Activated naive CD8-positive, alpha-beta T cell treated with anti-CD3 and anti-CD28 coated beads for 36 hours (primary cell): ENCODE measurements at places on chromosomes 12 and 14.

- no peak for DNase-seq
These were observed 17.7 kb upstream of the NRXN3 start for GRCh38 chr14:78152201-78153063.

GRCh38 chr14:96987086-96987474 is 189.9 kb downstream of the VRK1 start:
- DNase-seq: no peak

DNA sequence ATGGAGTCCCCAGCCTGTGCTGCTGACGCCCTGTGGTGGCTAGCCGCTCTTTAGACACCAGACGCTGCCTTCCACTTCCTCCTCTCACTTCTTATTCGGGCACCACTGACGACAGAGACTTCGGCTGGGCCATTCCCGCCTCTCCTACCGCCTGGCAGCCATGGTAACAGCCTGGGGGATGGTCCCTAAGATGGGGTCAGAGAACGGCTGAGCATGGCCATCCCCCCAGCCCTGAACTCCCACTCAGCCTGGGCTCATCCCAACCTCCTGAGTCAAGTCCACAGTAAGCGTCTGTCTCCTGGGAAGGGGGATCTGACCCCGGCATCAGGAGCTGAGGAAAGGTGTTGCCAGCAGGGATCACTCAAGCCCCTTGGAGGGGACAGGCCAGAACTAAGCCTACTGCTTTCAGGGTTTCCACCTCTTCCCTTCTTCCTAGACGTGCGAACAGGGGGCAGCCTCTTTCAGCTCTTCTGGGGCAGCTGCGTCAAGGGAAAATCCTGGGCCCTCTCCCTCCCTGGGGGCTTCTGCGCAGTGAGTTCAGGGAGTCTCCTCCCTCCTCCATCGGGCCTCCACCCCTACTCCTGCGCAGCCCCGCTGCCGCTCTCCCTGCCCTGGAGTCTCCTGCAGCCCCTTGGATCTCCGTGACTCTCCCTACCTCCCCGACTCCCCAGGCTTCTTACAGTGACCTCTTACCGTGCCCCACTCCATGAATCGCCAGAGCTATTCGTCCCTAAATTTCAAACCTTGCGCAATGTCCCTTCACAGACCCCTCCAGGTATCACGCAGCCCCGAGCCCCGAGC is 643 bp upstream of the TAMALIN start:
- no peak for DNase-seq

- no peak for DNase-seq
These were observed 162.7 kb upstream of the TMTC2 start for GRCh38 chr12:82523996-82524395.

- DNase-seq: no peak
These were observed 3.8 kb downstream of the ARHGEF40 start for GRCh38 chr14:21073921-21074320.

- no peak for DNase-seq
These were observed 76.4 kb upstream of the DICER1 start for GRCh38 chr14:95233702-95234241.

DNA sequence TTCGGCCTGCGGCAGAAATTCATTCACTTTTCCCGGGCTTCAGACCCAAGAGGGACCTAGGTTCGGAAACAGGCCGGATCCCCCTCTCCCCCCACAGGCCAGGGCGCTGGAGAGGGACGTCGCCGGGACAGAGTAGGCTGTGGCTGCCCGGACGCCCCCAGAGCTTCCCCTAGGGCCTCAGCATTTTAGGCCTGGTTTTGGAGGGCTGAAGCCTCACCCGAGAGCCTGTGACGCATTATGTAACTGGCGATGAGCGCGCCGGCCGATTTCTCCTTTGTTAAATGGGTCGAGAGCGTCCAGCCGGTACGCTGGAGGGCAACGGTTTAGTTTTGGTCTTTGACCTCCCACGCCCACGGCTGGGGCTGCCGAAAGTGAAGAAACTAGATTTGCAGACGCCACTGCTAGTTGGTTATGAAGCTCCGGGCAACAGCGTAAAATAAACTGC is 657 bp downstream of the PEBP1 start:
- DNase-seq: peak; percentile 44

GRCh38 chr14:69246331-69246730 is 13.6 kb upstream of the GALNT16 start:
- no peak for DNase-seq

- no peak for DNase-seq
These were observed 47.3 kb upstream of the TUNAR start for GRCh38 chr14:95829321-95829720.

DNA sequence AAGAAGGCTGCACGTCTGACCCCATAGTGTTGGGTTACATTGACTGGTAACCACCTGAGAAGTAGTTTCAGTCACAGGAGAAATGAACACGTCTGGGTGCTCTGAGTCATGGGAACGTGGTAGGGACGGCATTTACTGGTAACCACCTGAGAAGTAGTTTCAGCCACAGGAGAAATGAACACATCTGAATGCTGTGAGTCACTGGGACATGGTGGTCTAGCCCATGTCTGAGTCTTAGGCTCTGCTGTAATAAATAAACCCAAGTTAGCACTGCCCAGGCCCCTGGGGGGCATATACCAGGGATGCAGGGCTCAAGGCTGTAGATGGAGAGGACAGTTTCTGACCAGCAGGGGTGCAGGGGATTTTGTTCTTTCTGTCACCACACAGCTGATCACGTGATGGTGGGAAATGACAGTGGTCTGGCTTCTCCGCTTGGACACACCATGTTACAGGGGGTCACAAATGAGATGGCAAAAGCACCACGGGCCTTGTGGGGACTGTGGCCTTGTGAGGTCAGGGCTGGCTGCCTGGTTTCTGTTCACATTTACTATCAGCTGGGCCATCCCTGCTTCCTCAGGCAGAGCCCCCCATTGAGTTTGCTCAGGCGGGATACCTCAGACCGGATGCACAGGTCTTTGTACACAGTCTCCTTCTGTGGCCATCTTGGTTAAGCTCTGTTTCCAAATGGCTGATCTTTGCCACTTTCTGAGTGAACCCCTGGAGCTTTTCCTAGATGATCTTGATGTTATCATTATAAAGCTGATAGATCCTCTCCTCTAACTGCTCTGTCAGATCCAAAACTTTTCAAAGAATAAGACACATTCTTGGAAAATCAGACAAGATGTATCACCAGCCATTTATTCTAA is 9.8 kb upstream of the C12orf42 start:
- peak; percentile 77 for DNase-seq

GRCh38 chr12:7695566-7696197 is at the start of gene GDF3:
Gene GDF3 (minus strand): TSS chr12:7695775. CDS start chr12:7695728, 47 bp downstream.
- no peak for DNase-seq

DNA sequence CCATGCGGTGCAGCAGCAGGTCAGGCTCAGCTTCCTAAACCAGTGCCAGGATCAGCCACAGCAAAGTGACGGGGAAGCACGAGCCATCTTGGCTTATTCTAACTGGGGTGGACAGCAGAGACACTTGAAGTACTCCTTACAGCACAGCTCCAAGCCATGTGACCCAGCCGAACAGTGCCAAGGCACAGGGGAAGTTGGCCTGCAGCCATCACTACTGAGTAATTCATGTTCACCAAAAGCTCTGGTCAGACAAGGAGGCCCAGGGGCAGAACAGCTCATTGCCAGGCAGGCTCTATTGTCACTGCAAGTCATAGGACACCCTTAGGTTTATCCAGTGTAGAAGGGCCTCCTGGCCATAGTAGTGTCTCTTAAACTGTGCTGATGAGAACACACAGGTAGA is 23.4 kb upstream of the SLC35F4 start:
- no peak for DNase-seq

DNA sequence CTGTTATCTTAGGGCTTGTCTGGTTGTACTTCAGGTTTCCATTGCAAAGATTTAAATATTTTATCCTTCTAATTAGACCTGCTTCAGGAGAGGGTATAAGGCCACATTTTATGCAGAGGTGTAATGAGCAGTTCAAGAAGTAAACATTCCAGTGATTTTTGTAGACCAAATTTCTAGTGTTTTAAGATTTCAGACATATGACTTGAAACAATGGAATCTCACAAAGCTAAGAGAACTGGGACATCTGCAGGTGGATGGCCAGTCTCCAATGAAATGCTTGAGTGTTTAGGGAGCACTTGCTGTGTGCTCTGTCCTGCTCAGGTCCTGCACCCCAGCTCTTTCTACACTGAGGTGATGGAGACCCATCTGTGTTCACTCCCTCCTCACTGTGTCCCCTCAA is 7.9 kb downstream of the C14orf132 start:
- no peak for DNase-seq

DNA sequence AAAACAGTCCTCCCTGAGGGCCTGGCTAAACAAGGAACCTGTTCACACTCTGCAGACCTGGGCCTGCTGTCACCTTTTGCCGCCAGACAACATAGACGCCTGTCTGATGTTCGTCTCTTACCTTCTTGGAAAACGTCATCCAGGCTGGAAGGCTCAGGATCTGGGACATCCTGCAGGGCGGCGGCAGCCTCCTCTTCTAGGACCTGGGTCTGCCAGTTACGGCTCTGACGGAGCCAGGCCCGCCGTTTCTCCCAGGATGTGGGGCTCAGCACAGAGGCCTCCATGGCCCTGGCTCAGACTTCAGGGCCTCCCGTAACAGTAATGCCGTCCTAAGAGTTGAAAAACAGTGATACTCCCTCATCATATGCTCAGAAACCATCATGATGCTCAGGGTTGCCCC is 10.3 kb downstream of the TESPA1 start:
- DNase-seq: no peak

- no peak for DNase-seq
These were observed 9.5 kb upstream of the CRADD start for GRCh38 chr12:93667672-93668071.

DNA sequence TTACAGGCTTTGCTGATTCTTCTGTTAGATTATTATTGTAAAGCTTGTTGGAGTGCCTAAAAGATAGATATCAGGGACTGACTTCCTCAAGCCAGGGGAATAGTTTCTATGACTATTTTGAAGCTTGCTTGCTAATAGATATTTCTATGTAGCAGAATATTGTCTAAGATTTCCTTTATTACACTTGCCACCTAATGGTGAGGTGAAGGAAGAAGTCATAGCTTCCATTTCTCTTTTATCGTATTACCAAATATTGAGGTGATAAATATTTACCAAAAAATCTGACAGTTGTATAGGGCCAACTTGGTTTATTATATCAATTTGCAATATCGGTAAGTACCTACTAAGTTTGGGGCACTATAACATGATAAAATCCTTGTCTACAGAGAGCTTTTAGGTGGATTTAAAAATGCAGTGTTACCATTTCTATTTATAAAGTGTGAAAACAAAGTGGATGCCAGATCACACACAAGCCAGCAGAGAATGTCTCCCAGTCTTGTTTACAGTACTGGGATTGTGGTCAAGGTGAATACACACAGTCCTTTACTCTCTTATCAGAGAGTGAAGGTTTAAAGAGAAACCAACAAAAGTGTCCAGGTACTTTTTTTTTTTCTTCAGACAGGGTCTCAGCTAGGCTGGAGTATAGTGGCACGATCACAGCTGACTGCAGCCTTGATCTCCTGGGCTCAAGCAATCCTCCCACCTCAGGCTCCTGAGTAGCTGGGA is 137.9 kb downstream of the IGF1 start:
- no peak for DNase-seq

- no peak for DNase-seq
These were observed 16.0 kb upstream of the SLC38A2 start for GRCh38 chr12:46388427-46389021.

GRCh38 chr14:55332654-55333570 is 61.7 kb downstream of the FBXO34 start:
- peak; percentile 17 for DNase-seq

GRCh38 chr14:81519200-81520011 is 14.2 kb downstream of the SEL1L start:
- DNase-seq: no peak

- DNase-seq: no peak
These were observed 47.8 kb downstream of the SLC41A2 start for GRCh38 chr12:104910196-104910840.

DNA sequence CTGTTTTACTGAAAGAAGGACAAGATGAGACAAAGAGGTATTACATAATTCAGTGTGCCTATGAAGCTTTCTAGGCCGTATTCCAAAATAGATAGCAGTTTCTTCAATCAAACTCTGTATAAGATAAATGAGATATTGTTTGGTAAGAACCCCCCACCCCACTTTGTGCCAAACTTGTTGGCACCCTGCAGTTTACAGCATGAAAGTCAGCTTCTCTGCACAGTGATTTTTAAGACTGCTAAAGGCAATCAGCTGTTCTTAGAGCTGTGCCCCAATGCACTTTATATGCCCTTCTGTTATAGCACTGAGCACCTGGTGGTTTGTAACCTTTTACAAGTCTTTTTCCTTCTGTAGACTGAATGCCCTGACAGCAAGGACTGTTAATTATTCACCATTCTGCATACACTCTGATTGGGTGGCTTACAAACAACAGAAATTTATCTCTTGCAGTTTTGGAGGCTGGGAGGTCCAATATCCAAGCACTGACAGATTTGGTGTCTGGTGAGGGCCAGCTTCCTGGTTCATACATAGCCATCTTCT is 76.7 kb downstream of the ANO4 start:
- no peak for DNase-seq

GRCh38 chr14:99921425-99921824 is 128.2 kb downstream of the EML1 start:
- DNase-seq: no peak

DNA sequence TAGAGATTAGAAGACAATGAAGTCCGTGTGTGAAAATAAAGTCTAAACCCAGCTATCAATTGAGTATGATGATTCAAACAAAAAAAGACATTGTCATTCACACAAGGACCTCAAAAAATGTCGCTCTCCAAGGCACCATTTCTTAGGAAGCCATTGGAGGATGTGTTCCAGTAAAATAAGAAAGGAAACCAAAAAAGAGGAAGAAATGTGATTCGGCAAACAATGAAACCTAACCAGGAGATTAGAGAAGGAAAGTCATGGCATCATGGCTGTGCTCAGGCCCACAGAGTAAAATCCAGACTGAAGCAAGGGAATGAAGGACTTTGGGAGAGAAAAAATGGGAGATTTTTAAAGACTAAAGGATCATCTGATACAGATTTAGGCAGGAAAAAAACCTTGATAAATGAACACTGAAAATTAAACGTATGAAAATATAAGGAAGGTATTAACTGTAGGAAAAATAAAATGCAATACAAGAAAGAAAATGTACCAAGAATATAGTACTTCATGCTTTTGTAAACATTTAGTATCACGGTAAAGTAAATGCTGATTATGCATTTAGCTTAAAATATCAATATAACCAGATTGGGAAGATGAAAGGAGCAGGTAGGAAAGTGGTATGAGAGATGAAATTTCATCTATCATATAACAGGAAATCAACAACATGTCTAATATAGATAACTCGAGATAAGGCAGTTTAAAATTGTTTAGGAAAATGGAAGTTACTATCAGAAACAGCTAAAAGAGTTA is 38.2 kb upstream of the MTHFD1 start:
- no peak for DNase-seq

GRCh38 chr14:101351769-101352168 is 209.5 kb upstream of the DIO3 start:
- DNase-seq: no peak
